Head of caudate nucleus (tissue), 42 donors: ENCODE measurements at places on chromosomes 3 and 15.

GRCh38 chr3:56782215-56782614 is 19.5 kb downstream of the ARHGEF3 start:
- no peak for DNase-seq

DNA sequence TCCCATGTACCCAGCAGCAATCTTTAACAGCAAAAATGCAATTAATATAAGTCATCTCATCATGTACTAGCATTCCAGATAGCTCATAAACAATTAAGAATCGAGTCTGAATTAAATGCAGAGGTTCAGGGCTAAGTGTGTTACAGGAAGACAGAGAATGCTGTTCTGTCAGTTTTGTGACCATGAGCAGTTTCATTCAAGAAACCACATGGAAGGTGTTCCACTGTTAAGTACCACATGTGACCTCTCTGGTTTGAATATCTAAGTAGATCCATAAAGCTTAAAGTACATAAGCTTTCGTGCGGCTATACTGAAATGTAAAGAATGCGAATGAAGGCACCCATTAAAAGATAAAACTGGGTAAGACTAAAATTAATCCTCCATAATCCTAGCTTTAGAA is 272.3 kb downstream of the IL5RA start:
- DNase-seq, result no peak

- no peak for DNase-seq
These were observed 576.4 kb downstream of the FOXP1 start for GRCh38 chr3:71006810-71007785.

DNA sequence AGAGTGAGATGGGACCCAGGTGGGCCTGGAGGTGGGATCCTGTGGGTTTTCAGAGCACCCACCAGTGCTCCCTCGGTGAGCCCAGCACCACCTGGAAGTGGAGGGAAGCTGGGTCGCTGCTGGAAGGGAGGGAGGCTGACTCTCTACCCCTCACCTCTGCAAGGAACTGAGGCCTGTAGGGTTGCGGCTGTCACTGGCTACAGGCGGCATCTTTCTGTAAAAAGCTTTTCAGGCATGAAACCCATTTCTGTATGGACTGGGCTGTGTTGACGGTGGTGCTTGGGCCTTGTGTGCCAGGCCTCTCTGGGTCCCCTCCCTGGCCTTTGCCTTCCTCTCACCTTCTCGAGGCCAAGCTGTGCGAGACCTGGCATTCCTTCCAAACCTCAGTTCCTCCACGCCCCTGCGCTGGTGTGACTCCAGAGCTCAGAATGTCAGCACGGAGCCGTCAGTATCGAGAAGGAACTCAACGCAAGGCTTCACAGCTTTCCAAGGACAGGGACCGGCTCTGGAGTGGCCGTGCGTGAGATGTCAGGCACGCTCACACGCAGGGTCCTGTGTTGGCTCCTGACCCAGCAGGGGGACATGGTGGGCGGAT is 16.6 kb downstream of the ABTB1 start:
- DNase-seq, result peak; percentile 1

DNA sequence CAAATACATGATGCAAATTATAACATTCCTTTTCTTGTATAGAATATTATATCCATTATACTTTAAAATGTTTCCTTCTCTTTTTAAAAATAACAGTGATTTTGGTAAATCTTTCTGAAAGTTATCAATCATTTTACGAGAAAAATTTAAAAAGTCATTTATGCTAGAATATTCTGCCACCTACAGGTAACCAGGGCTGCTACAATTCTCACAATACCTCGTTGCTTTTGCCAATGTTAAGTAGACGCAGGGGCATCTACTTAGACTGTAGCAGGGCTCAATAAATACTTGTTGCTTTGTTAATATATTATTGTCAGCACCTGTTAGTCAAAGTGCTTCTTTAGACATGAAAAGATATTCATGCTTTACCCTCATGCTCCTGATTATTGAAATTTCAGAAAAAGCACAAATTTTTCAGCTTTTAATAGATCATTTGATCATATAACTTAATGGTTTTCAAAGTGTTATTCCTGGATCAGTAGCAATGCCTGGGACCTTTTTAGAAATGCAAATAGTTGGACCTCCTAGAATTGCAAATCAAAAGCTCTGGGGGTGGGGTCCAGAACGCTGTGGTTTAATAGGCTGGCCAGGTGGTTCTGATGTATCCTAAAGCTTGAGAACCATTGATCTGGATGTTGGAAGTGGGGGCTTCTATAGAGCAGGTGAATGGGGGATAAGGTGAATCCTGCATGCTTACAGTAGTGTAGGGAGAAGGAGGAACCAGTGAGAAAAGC is 223.6 kb upstream of the PDZRN3 start:
- peak; percentile 7 for DNase-seq

- DNase-seq, result no peak
These were observed 312.0 kb upstream of the CCDC54 start for GRCh38 chr3:107065094-107065861.
